ENCODE measurements at places on chromosomes 11 and 22. TPM values are rescaled to one million over a fixed set of nuclear protein-coding genes. Genes with fewer than 3 reads are reported as not detected.

Gene PTGDR2
- 0.18 TPM for total RNA-seq

Gene FGF4
- not detected for total RNA-seq

DNA sequence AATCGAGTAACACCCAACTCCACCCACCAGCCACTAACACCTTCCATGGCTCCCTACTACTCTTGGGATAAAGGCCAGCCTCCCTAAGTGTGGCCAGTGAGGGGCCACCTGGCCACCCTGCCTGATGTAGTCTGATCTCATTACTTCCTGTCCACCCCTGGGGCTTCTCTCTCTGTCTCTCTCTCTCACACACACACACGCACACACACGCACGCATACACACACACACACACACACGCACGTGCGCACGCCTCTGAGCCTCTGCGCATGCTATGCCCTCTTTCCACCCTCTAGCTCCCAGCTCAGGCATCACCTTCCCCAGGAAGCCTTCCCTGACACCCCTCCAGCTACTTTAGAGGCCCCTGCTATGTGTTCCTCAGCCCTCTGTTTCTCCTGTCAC lies 3.9 kb downstream of the MFNG start:
- no peak for DNase-seq

GRCh38 chr11:76752321-76753143 lies 30.6 kb upstream of the TSKU start:
- peak; percentile 87 for DNase-seq

DNA sequence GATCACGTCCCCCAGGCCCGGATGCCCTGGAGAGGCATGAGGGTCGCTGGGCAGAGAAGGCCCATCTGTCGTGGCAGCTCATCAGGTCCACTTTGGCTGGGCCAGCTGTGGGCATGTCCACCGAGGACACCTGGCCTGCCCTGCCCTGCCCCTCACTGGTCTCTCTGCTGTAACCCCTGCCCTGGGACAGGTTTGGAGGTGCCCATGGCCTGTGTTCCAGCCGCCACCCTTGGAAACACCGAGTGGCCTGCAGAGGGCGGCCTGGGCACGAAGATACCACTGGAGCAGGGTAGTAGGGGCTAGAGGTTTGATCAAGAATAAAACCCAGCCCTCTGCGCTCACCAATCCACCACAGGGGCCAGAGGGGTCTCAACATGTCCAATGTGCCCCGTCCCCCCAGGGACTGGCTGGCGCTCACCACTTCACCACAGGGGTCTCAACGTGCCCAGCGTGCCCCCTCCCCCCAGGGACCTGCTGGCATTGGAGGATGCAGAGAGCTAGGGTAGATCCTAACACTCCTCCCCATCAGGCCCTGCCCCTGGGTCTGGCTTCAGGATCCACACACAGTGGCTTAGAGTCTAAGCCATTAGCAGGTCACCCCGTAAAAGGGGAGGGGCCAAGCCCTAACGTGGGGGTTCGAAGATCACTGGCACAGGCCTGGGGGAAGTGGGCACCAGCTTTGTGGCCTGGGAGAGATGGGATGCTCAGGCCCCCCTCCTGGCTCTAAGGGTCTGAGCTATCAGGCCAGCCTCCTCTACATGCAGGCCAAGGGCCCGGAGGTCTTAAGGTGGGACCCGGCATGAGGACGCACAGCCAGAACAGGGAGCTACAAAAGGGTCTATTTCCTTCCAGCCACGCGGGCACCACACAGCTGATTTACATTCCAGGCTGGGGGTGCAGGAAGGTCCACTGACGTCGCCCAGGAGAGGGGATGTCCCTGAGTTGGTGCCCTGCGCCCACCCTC lies 1.3 kb upstream of the HDAC10 start:
- DNase-seq = peak; percentile 68

Gene OR52I1
- not detected for total RNA-seq

DNA sequence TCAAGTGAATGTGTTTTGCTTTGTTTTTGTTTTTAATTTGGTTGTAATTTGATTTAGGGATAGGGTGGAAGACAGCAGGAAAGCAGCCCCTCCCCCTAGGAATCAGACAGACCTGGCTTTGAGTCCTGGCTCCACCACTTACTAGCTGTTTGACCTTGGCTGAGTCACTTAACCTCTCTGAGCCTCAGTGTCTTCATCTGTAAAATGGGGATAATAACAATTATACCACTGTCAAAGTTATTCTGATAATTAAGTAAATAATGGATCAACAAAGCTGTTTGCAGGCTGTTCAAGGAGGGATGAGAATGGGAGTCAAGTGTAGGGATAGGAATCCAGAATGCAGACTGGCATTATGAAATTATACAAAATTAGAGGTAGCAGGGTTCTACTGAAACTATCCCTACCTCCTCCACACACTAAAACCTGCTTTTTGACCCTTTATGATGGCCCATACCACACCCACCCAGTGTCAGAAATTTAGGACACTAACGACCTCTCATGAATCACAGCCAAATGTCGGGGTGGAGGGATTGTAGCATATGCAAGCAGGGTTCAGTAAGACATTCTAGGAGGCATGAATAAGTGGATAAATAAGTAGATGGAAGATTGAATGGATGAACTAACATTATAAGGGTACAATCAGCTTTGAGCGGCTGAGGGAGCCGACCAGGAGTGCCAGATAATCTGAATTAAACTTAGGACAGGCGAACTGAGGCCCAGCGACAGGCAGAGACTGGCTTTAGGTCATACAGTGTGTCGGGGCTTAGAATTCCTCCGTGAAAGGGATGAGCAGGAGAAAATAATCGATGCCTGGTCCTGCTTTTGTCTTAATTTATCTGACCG lies 974 bp downstream of the ANAPC15 start:
- peak; percentile 26 for DNase-seq

Gene PATE1
- total RNA-seq = not detected

DNA sequence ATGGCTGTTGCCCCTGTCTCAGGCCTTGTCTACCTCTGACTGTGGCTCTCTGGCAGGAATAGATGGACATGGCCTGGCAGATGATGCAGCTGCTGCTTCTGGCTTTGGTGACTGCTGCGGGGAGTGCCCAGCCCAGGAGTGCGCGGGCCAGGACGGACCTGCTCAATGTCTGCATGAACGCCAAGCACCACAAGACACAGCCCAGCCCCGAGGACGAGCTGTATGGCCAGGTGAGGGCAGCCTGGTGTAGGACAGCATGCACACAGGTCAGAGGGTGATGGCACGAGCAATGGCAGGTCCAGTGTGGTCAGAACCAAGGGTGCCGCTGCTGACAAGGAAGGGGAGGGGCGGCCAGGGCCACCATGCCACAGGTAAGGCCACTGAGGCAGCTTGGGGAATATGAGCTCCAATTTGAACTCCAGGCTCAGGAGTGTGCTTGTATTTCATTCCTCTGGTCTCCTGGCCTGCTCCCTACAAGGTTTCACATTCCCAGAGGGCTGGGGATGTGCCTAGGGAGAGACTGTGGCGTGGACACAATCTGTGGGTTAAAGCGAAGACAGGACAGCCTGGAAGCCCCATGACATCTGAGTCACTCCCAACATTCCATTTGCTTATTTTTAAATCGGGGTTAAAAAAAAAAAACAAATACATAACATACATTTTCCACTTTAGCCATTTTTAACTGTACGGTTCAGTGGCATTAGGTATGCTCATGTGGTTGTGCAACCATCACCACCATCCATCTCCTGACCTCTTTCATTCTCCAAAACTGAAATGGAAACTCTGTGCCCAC lies 562 bp downstream of the FOLR3 start:
- no peak for DNase-seq

DNA sequence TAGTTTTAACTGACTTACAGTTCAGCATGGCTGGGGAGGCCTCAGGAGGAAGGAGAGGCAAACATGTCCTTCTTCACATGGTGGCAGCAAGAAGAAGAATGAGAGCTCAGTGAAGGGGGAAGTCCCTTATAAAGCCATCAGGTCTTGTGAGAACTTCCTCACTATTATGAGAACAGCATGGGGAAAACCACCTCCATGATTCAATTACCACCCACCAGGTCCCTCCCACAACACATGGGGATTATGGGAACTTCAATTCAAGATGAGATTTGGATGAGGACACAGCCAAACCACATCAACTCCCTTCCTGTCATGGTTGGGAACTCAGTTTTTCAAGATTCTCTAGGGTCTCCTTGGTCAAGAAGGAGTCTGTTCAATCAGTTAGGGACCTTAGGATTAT lies 432.9 kb upstream of the CNTN5 start:
- DNase-seq = no peak

DNA sequence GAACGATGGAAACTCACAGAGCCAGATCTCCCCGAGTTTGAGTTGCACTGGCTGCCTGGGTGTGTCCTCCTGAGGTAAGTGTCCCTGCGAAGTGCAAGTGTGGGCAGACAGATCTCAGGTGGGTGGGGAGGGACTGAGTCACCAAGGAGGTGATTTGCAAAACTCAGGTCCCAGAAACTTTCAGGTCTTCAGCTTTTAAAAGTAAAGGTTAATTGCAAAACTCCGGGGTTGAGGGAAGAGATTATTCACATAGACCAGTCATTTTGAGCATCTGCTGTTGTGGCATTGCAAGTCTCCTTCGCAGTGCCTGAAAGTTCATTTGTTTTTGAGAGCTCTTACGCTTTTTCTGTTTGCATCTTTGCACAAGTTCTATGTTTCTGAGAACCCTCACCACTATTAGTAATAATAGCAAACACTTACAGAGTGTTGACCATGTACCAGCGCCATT lies 7.1 kb downstream of the CD44 start:
- DNase-seq = no peak

GRCh38 chr22:23113067-23113846 lies 28.5 kb downstream of the RSPH14 start:
- peak; percentile 89 for DNase-seq

Gene DKK3
- 115 TPM for total RNA-seq

Gene RIMBP3C
- total RNA-seq = not detected

DNA sequence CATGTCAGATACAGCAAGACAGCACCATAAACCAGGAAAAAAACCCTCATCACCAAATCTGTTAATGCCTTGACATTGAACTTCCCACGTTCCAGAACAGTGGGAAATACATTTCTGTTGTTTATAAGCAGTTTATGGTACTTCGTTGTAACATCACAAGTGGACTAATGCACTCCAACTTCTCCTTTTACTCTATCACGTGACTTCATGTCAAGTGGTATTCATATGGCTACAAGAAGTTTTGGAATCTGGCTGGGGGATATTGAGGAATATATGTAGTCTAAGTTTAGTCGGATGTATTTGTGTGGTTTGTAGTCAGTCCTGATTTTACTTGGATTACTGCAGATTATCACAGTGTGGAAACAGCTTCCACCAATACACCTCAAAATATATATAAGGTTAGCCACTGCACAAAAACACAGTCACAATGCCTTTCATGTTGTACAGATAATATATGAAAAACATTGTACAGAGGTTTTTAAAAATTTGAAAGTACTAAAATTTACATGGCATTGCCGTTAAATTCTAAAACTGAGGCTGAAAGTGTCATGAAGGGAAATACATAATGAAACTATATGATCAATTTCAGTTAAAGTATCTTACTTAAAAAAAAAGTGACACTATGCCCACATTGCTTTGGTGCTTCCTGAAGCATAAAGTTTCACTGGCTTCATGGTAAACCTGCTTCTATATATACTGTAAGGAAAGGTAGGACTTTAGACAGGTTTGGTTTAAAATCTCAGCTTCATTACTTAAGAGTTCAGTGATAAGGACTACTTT lies 134.1 kb downstream of the CASP12 start:
- no peak for DNase-seq

DNA sequence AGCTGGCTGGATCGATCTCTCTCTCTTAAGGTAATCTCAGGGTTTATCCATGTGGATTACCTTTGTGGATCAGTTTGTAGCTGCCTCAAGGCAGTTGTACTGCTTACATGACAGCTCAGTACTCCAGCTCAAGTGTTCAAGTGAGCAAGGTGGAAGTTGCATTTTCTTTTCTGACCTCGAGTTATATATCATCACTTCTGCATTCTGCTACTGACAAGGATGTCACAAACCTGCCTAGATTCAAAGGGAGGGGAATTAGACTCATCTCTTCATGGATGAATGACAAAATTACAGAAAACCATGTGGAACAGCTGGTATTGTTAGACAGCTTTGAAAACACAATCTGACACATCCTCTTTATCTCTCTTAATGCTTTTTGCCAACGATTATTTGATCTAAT lies 6.1 kb upstream of the TCN2 start:
- DNase-seq = no peak

DNA sequence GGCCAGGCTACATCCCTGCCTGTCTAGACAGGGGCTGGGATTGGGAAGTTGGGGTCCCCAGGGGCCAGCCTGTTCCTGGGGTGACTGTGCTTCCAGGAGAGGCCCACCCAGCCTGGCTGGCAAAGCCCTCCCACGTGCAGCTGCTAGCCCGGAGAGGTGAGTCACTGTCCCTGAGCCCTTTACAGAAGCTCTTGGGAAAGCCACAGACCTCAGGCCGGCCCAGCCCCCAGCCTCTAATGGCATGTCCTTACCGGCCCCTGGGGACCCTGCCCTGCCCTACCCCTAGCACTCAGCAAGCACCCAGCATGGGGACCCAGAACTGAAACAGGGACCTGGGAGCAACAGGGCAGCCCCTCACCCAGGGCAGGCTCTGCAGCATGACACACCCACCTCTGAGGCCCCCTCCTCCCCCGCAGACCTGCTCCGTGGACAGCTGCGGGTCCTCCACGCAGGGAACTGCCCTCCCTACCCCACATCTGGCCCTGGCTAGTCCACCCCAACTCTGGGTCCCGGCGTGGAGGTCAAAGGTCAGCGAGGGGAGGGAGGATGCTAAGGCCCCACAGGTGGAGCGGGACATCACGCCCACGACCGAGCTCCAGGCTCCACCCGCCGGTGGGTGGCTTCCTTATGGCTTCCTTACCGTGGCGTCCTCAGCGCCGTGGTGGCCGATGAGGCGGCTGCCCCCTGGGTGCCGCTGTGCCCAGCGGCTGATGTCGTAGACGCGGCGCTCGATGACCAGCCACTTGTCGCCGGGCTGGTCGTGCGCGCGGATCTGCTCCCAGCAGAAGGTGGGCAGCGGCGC lies 615 bp downstream of the FADS3 start:
- DNase-seq = no peak

- DNase-seq = peak; percentile 52
These were observed 124.5 kb upstream of the HSD17B12 start for GRCh38 chr11:43555816-43556611.

DNA sequence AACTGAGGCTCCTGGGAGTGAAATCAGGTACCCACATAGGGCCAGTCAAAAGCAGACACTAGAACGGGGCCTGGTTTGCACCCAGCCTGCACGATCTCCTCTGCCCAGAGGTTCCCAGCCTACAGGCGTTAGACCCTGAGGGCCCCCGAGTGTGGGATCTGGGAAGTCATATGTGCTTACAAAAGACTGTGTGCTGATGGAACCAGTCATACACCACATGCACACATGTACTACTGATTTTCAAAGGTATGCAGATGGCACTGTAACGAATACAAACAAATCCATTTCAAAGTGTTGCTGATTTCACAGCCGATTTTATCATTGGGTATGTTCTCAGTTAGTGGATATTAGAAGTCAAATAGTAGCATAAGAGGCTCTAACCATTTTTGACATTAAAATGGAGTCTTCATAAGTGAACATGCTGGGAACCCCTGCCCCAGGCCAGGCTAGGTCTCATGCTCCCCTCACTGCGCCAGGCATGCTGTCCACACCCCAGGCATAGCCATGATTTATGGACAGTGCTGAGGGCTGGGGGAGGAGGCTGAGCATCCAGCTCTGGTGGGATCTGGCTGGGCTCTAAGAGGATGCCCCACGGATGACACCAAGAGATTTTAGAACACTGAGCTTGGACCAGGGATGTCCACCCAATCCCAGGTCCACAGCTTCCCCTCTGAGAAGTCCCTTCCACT lies 38.6 kb upstream of the LRRC32 start:
- DNase-seq = no peak

Gene TPBGL
- 0.58 TPM for total RNA-seq

Gene OR8A1
- not detected for total RNA-seq

Measured in lung (tissue), 17 donors.